Activated CD4-positive, alpha-beta T cell treated with anti-CD3 and anti-CD28 coated beads, Interleukin-2, amount 10 ng/mL, durations not matched to agents 24 days and 14 days (primary cell): ENCODE measurements at places on chromosomes 1 and 21.

DNA sequence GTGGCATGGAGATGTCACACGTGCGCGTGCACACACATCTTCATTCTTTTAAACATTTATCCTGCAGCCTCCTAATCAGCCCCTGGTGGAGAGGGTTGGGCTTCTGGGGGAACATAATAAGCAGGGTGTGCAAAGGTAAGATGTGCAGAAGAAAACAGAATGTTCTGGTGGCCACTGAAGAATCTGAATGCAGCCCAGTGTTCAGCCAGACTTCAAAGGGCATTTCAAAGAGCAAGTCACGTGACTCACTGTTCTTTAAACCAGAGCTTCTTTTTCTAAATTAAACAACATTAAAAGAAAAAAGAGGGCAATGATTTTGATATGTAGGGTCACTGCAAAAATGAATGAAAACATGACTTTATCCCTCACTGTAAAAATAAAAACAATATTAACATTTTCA lies 89.8 kb downstream of the ABCA4 start:
- peaks cover 8% of the 10 kb centered on the region for H3K27me3 ChIP-seq
- no peak overlapping the region for H3K27ac ChIP-seq

- peaks cover 23% of the 10 kb centered on the region for H3K4me1 ChIP-seq
- DNase-seq, result no peak
- no peak overlapping the region for H3K27ac ChIP-seq
- H3K36me3 ChIP-seq, result peaks cover 39% of the 10 kb centered on the region
- no peak overlapping the region for H3K4me3 ChIP-seq
- H3K27me3 ChIP-seq, result no peaks in the 10 kb centered on the region
Measured at GRCh38 chr1:89887270-89887669, 66.4 kb downstream of the LRRC8D start.

DNA sequence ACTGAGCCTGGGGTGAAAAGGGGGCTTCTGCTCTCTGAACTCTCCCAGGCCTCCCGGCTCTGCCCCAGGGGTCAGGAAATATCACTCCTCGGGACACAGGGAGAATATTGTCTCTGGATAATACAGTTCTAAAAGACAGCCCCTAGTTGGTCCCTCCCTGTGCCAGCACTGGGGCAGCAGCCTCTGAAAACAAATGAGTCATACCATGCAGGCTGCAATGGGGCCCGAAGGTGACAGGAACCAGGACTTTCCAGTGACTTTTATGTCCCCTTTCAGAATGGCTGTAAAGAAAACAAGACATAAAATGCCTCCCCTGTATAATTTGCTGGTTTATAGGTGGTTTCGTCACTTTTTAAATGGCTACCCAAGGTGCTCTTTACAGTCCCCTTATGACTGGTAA lies 360.0 kb downstream of the NPHP4 start:
- H3K4me1 ChIP-seq, result no peaks in the 10 kb centered on the region
- no peak overlapping the region for H3K4me3 ChIP-seq
- DNase-seq, result no peak
- no peaks in the 10 kb centered on the region for H3K36me3 ChIP-seq
- H3K27me3 ChIP-seq, result no peaks in the 10 kb centered on the region
- H3K27ac ChIP-seq, result no peak overlapping the region

GRCh38 chr1:95622609-95623008 lies 388.6 kb downstream of the RWDD3 start:
- H3K27me3 ChIP-seq, result no peaks in the 10 kb centered on the region
- H3K4me3 ChIP-seq, result no peak overlapping the region
- H3K4me1 ChIP-seq, result no peaks in the 10 kb centered on the region
- no peak overlapping the region for H3K27ac ChIP-seq

DNA sequence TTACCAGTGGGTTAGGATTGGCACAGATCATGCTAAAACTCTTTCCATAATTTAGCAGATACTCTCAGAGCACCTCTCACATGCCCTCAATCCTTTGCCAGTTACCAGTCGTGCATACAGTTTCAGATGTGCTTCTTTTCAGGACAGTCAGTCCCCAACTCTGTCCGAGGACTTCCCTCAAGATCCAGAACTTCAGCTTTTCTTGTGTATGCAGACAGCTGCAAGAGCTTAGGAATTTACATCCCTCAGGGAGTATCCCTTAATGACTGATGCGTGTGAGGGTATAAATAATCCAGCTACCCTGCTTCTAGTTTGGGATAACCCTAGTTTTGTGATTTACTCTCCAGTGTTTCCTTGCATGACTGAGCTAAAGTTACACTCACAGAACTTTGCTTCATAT lies 393.0 kb upstream of the PLXNA2 start:
- DNase-seq, result no peak
- H3K27me3 ChIP-seq, result peaks cover 3% of the 10 kb centered on the region
- no peak overlapping the region for H3K27ac ChIP-seq
- H3K4me1 ChIP-seq, result no peaks in the 10 kb centered on the region

- H3K4me1 ChIP-seq, result no peaks in the 10 kb centered on the region
- no peak for DNase-seq
- no peak overlapping the region for H3K4me3 ChIP-seq
- no peak overlapping the region for H3K27ac ChIP-seq
- no peaks in the 10 kb centered on the region for H3K27me3 ChIP-seq
Measured at GRCh38 chr21:18493422-18493821, 89.8 kb upstream of the TMPRSS15 start.
